Stimulated activated naive CD4-positive, alpha-beta T cell (primary cell): ENCODE measurements at places on chromosomes 6 and 20.

- no peak for DNase-seq
Measured at GRCh38 chr6:167154291-167154690, 3.5 kb downstream of the GPR31 start.

DNA sequence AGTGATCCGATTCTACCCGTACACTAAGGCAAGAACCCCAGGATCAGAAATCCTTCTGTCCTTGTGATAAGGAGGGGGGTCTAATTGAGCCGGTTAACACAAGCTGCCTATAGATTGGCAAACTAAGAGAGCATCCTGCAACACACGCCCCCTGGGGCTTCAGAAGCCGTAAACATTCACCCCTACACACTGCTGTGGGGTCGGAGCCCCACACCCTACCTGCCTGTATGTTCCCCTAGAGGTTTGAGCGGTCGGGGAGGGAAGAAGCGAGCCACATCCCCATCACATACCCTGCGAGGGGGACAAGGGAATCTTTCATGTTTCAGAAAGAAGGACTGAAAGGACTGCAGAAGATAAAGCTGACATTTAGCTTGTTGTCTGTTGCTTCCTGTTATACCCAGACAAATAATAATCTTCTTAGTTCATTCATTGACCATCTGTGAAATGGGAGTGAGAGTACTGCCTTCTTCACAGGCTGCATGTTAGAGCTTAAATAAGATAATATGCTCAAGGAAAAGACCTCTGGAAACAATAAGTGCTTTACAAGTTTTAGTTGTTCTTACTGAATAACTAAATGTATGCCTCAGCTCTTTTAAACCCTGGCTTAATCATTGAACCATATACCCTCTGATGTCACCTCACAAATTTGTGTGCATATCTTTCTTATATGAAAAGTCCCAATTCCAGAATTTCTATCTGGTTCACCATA, 74.2 kb upstream of the RNF217 start:
- no peak for DNase-seq

DNA sequence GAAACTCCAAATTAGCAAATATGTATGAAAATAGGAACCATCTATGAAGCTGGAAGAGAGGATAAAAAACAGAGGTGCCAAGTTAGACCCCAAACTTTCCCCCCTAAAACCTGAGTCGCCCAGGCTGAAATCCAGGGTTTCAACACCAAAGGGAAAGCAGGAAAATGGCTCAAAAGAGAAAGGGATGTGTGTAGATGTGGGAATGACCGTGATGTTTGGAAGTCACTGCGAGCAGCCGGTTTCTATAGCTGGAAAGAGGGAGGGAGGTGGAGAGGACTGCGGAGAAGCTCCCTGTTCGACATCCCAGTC, 4.5 kb downstream of the RING1 start:
- DNase-seq, result no peak

- no peak for DNase-seq
Measured at GRCh38 chr6:167442245-167442644, 117.4 kb downstream of the TTLL2 start.

DNA sequence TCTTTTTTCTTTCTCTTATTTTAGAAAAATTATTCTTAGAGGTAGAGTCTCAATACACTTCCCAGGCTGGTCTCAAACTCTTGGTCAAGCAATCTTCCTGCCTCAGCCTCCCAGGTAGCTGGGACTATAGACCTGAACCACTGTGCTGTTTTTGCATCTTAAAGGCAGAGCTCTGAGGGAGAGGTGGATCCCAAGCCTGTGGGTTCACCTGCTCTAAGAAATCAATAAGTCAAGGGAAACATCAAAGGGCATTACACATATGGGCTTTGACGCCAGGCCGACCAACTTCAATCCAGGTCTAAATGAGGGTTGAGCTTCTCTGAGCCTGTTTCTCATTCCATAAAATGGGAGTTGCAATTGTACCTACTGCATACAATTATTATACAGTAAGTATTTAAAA, 223.9 kb downstream of the LY86 start:
- no peak for DNase-seq

DNA sequence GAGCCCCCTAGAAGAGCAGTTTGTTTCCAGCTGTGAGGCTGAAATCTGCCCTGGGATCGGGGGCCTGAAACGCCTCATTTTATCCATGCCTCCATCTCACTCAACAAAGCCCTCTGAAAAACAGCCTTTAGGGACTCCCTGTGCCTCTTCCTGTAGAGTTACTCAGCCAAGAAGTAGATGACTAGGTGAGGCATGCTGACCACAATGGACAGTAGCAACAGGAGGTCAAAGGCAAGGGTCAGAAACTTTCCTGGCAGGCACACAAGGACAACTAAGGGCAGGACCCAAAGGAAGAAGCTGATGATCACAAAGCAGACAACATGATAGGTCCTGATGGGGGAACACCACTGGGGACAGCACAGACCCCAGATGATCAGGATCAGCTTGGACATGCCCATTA, 12.8 kb downstream of the MAS1L start:
- no peak for DNase-seq

- DNase-seq, result no peak
Measured at GRCh38 chr20:30168025-30168799, 1089.3 kb upstream of the DEFB115 start.

DNA sequence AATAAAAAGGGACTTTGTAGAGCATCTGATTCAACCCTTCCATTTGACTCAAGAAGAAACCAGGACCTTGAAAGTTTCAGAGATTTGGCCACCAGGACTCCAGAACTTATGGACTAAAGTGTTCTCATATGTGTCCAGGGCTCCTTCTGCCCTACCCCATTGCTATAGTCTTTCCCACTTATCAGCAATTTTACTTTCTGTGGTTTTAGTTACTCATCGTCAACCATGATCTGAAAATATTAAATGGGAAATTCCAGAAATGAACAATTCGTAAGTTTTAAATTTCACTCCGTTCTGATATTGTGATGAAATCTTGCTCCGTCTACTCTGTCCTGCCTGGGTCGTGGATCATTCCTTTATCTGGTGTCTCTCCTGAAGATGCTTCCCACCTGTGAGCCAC, 259.8 kb downstream of the PHACTR1 start:
- no peak for DNase-seq

DNA sequence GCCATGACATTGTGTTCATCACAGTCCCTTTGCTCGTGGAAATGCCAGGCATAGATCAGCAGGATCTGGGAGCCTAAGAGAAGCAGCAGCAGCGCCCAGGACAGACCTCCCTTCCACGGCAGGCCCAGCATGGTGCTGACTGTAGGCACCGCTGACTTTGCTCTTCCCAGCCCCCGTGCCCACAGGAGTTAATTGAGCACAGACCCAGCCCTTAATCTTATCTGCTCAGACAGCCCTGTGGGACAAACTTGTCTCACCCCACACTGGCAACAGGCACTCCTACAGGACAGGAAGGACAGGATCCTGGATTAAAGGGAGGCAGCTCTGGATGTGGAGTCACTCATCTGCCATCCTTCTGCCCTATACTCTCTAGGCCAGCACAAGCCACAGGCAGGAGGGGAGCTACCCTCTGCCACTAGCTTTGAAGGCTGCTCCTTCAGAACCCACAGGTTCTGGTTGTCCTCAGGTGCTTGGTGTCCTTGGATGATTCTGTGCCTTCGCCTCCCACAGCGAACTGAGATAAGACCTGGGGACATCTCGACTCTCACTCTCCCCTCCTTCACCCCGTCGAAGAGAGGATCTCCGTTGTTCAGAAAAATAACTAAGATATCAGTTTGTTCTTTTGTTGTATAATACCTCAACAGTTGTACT, at the start of gene CST9L:
Gene CST9L (minus strand): TSS at position 165 of the 651 bp plus-strand sequence. CDS start 34 bp downstream, at position 131.
- DNase-seq, result no peak

GRCh38 chr20:32650401-32650944, 23.3 kb downstream of the C20orf203 start:
- DNase-seq, result no peak

- no peak for DNase-seq
Measured at GRCh38 chr6:81820422-81820821, 67.9 kb upstream of the TENT5A start.

GRCh38 chr6:16758163-16758975, 2.9 kb downstream of the ATXN1 start:
- DNase-seq, result no peak
